ENCODE measurements at places on chromosomes 16 and 17.

- no peak for DNase-seq
Observed at GRCh38 chr17:39841134-39841683, 22.9 kb downstream of the IKZF3 start.

DNA sequence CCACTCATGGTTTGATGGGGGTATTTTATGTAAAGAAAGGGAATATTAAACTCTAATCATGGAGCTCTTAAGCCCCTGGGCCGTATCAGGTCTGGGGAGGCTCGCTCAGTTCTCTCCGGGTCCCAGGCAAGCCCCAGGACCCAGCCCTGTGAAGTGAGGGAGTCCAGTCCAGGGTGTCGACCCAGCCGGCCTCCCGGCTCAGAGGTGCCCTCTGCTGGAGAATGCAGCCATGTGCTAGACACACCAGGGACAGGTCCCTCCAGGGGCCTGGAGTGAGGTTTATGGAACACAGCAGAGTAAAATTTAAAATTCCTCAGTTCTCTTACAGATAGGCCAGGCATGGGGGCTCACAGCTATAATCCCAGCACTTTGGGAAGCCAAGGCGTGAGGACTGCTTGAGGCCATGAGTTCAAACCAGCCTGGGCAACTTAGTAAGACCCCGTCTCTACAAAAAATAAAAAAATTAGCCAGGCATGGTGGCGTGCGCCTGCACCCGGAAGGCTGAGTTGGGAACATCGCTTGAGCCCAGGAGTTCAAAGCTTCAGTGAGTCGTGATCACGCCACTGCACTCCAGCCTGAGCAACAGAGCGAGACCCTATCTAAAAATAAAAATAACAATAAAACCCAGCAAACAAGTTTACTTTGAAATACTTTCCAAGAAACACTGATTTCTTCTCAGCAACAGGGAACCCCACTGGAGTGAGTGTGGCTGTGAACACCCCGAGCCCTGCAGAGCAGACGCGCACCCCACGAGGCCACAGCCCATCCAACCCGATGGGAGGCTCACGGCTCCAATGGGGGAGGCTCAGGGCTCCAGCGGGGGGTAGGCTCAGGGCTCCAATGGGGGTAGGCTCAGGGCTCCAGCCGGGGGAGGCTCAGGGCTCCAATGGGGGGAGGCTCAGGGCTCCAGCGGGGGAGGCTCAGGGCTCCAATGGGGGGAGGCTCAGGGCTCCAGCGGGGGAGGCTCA, 72.2 kb downstream of the ZNF778 start:
- peak; percentile 62 for DNase-seq

GRCh38 chr16:24514096-24514495, 25.3 kb upstream of the RBBP6 start:
- DNase-seq: no peak

DNA sequence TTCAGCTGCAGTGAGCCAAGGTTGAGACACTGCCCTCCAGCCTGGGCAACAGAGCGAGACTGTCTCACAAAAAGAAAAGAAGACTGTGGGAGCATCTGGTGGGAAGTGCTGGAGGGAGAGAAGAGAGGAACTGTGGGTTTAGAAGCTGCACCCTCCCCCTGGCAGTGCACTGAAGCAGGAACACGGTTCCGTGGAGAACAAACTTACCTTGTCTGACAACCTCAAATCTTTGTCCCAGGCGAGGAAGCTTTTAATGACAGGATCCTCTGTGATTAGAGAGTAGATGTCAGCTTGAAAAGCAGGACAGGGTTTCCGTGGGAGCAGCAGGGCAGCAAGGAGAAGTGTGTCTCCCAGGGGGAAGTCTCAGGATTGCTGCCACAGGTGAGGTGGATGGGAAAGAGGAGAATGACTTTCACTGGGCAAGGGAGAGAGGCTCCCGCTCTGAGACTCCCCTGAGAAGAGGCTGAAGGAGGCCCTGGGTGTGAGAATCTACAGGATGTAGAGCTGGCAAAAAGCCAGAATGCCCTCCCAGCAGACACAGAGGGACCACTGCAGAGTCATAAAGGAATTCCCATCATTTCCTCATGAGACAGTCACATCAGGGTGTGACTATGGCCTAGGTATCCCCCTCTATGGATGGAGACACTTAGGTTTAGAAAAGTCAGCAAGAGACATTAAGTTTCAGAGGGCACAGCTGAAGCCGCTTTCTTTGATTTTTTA, 22.9 kb downstream of the PRR11 start:
- DNase-seq: no peak

DNA sequence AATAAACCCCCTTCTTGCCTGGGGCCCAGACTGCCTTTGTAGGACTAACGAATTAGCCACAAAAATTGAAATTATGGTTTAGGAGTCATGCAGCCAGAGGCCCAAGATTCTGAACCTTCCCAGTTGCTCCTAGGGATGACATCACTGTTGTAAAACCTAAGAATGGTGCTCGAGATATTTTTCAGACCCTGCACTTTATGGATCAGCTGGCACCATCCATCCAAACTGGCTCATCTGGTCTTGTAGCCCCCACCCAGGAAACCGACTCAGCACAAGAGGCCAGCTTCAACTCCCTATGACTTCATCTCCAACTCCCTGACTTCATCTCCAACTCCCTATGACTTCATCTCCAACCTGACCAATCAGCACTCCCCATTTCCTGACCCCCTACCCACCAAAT, 10.9 kb upstream of the EVPL start:
- no peak for DNase-seq

- DNase-seq: no peak
Observed at GRCh38 chr17:61568219-61569072, 22.6 kb downstream of the NACA2 start.

GRCh38 chr17:2402544-2402943, 1.7 kb upstream of the MNT start:
- no peak for DNase-seq

DNA sequence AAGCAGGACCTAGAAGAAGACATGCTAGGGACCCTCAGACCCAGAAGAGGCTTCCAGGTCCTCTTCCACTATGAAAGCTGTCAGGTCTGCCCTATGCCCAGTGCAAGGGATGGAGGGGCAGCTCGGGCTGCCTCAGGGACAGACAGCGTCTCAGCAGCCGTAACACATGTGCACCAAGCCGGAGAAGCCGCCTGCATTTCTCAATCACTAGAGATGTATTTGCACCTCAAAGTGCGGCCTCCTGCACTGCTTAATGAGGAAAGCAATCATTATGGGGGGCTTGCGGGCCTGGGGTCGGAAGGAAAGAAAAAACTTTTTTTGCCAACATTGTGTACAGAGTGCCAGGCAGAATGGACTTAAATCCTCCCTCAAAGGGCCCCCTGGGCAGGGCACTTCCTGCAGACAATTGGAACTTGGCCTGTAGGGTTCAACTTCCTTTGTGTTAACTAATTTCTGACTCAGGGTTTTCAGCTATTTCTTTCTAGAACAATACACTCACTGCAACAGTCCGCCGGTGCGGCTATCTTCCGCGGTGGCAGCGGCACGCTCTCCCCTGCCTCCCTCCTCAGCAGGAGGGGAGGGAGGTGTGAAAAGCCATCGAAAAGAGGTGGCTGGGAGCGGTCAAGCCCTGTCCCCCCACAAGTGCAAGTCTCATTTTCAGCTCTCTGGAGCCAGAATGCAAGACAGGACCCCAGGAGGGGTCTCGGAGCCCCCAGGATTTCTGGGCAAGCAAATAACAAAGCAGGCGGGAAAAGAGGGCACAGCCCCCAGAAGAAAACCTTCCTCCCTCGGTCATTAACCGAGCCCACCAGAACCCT, 101.2 kb downstream of the ZNF423 start:
- no peak for DNase-seq

DNA sequence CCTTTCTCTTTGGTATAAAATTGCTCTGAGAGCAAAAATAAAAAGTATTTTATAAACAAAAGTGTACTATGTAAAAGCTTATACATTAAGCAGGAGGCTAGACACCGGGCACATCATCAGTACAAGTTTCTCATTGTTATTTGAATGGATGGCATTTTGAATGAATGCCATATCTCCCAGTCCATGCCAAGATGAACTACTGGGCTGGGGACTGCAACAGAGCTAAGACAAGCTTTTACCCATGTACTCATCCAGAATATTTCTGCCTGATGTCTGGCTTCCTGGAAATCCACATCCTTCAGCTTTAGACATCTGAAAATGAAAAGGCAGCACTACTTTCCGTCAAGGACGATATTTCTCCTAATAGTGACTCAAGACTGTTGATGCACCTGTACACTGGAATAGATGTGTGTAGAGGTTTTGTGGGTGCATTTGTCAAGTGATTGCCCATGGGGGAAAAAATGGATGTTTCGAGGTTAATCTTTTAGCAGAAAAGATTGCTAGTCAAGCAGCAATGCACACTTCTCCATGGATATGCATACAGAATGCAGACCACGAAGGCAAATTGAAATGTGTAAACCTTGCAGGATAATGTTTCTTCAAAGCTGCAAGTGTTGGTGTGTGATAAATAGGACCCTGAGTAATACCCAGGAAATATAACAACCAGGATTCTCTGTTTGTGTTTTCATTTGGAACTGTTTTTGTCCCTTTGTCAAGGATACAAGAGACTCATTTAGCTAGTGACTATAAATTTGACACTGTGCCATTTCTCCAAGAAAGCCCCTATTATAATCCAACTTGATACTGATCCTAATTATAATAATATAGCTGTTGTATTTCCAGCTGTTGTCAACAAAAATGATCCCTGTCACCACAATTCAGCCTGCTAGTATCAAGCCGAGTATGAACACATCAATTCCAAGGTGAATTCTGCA, 173.8 kb downstream of the CDH8 start:
- no peak for DNase-seq

GRCh38 chr16:78116946-78117345, 17.5 kb downstream of the WWOX start:
- no peak for DNase-seq

DNA sequence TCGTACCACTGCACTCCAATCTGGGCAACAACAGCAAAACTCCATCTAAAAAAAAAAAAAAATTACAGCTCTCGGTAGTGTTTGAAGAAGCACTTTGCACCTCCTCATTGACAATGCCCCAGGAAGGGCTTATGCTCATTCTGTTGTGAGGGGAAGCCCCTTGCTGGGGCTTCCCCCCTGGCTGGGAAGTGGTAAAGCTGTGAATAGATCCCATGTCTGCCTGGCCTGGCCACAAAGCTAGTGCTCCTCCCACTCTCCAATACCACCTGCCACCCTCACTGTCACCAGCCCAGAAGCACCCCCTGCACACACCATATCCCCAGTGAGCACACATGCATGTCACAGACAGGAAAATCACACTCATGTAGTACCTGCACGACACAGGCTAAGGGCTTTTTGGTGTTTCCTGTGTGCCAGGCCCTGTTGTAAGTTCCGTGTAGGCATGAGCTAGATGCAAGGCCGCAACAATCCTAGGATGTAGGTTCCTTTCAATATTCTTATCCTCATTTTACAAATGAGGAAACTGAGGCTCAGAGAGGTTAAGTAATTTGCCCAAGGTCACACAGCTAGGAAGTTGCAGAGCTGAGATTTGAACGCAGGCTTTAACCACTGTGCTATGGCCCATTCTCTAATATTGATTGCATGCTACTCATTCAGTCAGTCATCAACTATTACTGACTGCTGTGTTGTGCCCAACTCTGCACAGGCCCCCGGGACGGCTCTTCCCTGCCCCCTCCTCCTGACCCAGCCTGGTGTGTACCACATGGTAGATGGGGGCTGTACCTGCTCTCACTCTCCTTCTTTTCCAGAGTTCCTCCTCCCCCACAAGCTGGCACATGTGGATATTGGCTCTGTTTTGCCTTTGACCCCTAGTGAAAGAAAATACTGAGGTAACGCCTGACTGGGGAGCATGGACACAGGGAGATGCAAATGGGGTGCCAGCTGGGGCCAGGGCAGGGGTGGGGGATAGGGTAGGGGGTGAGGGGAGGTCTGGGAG, 11.9 kb upstream of the COL1A1 start:
- DNase-seq: no peak

GRCh38 chr16:83722456-83723183, 85.2 kb upstream of the HSBP1 start:
- no peak for DNase-seq

- no peak for DNase-seq
Observed at GRCh38 chr17:27631411-27631760, 398 bp downstream of the LGALS9 start.

DNA sequence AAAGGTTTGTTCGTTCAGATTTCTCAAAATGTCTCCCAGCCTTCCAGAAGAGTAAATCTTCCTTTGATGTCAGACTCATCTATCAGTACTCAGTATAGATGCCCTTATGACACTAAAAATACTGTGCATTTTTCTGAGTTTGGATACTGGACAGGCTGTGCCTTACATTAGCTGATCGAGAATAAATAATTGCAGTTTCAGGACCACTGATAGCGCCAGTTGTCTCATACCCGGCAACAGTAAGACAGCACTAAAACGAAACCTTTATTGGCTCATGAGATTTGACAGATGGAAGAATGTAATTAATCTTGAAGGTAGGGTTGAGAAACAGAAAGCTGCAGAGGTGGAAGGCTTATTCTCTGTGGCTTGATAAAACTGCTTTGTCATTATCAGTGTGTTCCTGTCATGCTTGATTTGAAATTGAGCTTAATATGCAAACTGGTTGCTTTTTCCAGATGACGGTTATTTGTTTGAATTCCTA, 1.2 kb downstream of the ATP6V0A1 start:
- DNase-seq: no peak

- no peak for DNase-seq
Observed at GRCh38 chr17:9987779-9988585, 82.9 kb upstream of the RCVRN start.

DNA sequence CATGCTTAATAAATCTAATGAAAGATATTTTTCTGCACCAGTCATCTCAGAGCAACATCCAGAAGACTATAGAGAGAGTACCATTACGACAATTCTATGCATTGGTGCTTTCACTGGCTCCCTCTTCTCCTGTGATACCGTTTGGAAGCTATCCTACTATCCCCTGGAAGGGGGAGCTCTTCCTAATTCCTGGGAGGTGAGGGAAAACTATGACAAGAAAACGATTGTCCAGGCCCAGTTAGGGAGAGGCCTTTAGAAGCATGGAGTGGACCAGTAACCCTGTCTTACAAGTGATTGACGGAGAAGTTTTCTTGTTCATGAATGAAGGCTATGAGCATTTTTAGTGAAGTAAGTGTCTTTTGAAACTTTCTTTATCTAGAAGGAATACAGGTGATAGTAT, 150.2 kb downstream of the TANC2 start:
- no peak for DNase-seq

GRCh38 chr17:49746791-49747490, 17.0 kb downstream of the FAM117A start:
- no peak for DNase-seq

DNA sequence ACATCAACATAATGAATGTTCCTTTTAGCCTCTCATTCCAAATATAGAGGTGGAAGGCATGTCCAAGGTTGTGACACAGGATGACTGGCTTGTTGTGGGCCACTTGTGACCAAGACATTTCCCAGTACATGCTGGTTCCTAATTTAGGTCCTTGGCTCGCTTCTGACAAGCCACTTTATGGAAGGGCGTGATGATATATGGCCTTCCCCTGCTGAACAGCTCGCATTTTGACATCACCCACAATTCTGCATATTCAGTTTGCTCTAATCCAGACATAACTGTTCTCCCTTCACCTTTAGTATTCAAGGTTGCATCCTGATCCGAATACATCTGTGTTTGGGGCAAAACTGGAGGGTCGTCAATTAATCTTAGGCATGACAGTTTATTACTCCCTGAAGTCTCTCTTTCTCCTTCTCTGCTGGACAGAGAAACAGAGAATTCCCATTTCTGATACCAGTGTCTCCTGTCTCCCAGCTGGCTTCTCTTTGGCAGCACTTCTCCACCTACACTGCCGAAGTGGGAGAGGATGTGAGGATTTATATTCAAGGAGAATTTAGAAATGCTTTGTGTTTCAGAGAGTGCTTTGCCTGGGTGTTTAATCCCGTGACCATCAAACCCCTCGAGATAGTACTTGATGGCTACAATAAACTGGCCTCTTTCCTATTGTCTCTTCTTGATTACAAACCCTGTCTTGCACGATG, 815.5 kb upstream of the RBFOX1 start:
- DNase-seq: no peak

All from stimulated activated CD4-positive, alpha-beta T cell treated with anti-CD3 and anti-CD28 coated beads, Interleukin-4, amount 100 ng/mL, for 4 hours (primary cell).